ENCODE measurements at places on chromosomes 1 and 21.

GRCh38 chr1:177984136-177984525 is 14.3 kb upstream of the SEC16B start:
- no peak for DNase-seq

DNA sequence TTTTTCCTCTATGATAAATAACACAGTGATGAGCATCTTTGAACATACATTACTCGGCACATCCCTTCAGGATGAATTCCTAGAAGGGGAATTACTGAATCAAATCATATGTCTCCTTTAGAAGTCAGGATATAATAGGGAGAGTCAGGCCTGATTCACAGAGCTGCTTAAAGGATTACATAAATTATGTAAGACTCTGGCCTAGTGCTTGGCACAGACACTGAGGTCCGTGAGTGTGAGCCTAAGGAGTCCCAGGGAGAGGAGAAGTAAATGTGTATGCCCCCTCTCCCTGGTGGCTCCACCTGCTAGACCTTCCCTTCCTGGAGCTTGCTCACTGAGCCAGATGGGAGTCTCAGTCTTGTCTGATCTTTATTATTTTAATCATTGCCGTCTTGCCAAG is 8.6 kb upstream of the FOXE3 start:
- DNase-seq, result no peak

- DNase-seq, result no peak
Measured at GRCh38 chr1:242568666-242569065, 44.2 kb upstream of the PLD5 start.

- no peak for DNase-seq
Measured at GRCh38 chr1:23178950-23179349, 10.3 kb upstream of the LUZP1 start.

GRCh38 chr1:243597383-243597782 is 252.7 kb downstream of the AKT3 start:
- no peak for DNase-seq

- no peak for DNase-seq
Measured at GRCh38 chr1:23020706-23021405, 1.6 kb downstream of the KDM1A start.

Data from CD4-positive, alpha-beta T cell treated with Interleukin-6 for 4 hours (primary cell).